ENCODE measurements at places on chromosomes 4 and X.

DNA sequence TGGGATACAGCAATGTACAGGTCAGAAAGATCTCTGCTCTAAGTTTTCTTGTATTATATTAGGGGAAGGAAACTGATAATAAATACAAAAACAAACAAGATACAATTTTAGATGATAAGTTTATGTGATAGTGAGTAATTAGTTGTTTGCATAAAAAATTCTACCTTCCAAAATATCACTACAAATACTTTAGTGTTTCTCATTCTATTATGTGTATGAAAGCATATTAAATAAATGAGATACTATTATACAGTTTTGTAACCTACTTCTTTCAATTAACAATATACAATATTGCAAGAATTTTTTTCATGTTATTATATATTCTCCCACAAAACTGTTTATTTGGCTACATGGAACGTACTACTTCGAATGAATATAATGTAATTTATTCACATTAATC is 4.2 kb upstream of the FGF2 start:
- DNase-seq: no peak

GRCh38 chr4:70737006-70737405 is 15.2 kb downstream of the RUFY3 start:
- peak; percentile 55 for DNase-seq

GRCh38 chr4:154208424-154208823 is 283.2 kb downstream of the DCHS2 start:
- no peak for DNase-seq

- DNase-seq: no peak
These were observed at the start of gene CPZ for GRCh38 chr4:8592366-8593263. Gene CPZ (plus strand): TSS chr4:8592765. CDS start chr4:8592834, 69 bp downstream.

DNA sequence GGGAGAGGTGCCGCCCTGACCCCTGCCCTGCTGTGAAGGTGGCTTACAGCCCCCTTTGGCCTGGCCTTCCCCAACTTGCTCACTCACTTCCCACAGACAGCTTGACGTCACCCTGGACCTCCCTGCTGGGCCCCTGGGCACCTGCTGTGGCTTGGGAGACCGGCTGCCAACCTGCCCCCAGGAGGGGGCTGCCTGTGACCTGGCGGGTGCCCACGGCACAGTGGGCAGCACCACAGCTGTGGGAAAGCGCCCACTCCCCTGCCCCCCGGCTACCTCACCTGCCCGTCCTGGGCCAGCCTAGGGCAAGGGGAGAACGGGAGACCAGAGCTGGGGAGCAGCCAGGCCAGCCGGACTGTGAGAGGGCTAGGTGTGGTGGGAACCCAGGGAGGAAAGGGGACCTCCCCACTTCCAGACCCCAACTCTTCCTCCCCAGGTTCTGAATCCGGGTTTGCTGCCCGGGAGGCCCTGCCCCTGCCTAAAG is 2.4 kb upstream of the ZFP92 start:
- no peak for DNase-seq

DNA sequence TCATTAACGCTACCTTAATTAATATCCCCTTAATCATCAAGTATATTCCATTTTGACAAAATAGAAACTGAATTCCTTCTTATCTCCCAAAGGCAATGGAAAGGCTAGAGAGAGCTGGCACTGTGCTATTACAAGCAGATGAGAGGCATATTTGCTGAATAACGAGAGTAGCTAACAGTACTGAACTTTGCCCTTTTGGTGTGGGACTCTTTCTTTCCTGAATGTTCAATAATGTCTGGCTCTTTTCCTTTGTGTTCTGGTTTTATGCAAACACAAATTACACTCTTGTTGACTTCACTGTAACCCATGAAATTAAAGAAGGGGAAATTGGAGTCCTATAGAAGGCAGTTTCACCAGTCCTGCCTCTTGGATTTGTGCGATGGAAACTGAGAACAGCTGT is 63.5 kb downstream of the SHROOM3 start:
- DNase-seq: no peak

DNA sequence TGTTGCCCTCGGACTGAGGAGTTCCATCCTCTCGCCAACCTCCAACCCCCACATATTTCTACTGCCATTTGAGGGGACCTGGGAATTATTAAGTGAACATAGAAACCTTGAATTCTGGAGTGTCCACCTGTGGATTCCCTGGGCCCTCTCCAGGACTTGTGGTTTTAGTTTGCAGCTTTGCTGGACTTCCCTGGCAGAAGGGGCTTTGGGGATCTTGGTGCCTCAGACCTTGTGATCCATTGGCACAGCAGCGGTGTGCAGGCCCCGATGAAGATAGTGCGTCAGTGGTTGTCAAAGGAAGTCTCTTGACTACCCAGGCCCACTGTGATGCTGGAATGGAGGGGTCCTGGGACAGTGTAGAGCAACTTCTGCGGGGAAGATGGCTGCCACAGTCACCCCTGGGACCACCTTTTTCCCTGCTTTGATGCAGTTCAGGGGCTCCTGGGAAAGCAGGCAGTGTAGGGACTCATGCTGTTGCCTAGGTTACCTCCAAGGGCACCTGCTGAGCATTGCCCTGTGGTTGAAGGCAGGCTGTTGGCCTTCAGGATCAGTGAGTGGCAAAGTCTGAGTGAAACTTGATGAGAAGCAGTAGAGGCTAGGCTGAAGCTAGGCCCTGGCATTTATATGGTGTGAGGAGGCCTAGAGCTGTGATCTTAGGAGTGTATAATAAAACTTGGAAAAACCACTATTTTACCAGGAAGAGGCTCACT is 2.2 kb downstream of the SLC16A2 start:
- no peak for DNase-seq

DNA sequence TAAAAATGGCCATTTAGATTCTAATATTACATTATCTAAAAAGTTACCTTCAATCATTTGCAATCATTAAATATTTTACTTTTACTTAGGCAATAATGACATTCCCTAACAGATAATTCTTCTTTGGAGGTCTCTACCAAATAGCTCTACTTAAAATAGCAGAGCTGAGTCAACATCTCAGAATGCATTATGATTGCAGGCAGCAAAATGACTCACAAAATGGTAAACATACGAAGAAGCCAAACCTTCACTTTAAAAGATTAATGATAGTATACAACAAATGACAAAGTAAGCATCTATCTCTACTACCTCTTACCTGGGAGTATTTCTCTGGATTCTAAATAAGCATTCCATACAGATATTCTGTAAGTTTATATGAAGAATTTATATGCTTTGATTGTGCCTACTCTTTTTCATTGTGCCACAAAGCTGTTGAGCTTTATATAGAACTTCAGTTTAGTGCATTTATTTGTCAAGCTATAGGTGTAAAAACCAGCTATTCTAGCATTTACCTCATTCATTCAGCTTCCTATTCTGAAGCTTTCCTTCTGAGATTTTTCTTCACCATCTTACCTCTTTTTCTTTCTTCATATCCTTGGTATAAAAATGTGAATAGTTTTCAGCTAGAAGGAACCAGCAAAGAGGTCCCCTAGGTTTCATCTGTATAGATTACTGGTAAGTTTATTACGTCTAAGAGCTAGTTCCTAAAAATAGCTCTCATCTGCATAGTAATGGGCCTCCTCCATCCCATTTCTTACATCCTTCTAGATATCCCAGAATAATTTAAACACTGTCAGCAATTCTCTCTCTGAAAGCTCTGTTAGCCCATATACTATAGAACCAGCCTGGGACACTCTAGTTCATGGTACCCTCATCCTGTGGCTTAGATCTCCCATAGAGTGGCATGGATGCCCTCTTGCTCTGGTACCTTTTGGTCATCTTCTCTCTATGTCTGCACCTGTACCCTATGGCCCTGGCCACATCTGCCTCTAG is 17.2 kb upstream of the SPCS3 start:
- DNase-seq: peak; percentile 6

DNA sequence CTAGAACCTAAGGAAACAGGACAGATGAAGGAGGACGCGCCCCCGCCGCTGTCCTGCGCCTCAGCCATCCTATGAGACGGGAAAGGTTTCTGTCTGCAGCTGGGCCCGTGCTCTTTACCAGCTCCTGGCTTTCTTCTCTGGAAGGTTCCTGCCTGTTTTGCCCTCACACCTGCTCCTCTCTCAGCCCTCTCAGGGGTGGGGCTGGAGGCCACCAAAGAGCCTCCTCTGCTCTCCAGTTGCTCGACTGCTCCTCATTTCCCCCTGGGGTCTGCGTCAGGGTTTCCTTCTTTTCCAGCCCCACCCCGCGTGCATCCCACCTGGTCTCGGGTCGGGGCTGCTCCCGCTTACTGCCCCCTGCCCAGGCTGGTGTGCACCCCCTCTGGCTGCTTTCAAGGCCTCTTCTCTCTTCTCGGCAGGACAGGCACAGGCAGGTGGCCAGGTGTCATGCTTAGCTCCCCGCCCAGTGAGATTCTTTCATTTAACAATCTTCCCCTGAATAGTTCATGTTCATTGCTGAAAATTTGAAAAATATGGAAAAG is 4.6 kb downstream of the HTT-AS start:
- no peak for DNase-seq

GRCh38 chr4:169885893-169886292 is 128.1 kb upstream of the HPF1 start:
- no peak for DNase-seq

- DNase-seq: no peak
These were observed 27.9 kb upstream of the PAPSS1 start for GRCh38 chr4:107747748-107748486.

DNA sequence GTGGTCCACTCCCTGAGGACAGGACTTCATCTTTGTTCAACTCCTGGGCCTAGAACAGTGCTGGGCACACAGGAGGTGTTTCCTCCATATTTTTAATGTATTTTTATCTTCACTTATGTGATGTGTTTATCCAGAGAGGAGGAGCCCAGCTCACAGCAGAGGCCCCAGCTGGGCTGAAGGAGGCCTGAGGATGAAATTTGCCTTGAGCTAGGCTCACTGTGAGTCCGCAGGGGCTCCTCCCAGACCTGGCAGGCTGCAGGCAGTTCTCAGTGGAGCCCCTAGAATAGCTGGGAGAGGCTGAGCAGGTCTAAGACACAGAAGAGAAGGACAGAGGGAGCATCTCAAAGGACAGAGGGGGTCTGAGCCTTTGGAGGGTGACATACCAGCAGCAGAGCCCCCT is 26.8 kb downstream of the C4orf50 start:
- DNase-seq: no peak

GRCh38 chrX:17682259-17682658 is 55.0 kb upstream of the SCML1 start:
- DNase-seq: no peak

Measured in foreskin melanocyte (primary cell).